ENCODE measurements at places on chromosomes 13 and 19. TPM values are rescaled to one million over a fixed set of nuclear protein-coding genes. Genes with fewer than 3 reads are reported as not detected.

- DNase-seq, result no peak
These were observed 30.1 kb downstream of the SIGLEC7 start for GRCh38 chr19:51172223-51172622.

- DNase-seq, result no peak
These were observed 13.7 kb downstream of the F2RL3 start for GRCh38 chr19:16902545-16902944.

DNA sequence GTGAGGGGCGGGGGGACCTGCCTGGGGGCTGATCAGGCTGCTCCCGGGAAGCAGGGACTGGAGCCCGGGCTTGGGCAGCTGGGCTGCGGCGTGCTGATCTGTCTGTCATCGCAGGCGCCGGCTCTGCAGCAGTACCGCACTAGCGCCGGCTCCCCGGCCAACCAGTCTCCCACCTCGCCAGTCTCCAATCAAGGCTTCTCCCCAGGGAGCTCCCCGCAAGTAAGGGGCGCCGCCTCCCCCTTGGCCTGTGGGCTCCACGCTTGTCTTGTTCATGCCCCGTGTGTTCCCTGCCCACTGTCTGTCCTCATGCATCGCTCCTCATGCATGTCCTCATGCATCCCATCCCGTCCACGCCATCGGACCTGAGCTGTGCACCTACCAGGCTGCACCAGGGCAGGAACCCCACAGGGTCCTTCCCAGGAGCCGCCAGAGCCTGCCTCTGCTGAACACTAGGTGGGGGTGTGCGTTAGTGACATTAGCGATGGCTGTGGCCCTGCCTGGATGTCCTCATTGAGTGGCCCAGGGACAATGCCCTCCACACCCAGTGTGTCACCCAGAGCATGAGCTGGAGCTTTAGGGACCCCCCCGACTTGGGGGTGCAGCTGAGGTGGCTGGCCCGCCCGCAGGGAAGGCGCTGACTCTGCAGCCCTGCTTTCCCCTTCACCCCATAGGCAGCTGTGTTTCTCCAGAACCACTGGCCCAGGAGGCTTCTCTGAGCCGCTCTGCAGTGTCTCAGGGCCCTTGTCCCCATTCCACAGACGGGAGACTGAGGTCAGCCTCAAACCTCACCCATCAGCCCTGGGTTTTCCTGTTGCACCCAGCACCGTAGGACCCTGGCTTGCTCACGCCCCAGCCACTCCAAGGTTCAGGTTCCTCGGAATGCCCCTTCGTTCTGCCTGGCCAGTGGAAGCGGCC lies 19.5 kb downstream of the COMP start:
- DNase-seq, result no peak

GRCh38 chr19:49150106-49150943 lies 4.9 kb downstream of the HRC start:
- peak; percentile 90 for DNase-seq

GRCh38 chr13:104847922-104848321 lies 1687.5 kb downstream of the EFNB2 start:
- no peak for DNase-seq

DNA sequence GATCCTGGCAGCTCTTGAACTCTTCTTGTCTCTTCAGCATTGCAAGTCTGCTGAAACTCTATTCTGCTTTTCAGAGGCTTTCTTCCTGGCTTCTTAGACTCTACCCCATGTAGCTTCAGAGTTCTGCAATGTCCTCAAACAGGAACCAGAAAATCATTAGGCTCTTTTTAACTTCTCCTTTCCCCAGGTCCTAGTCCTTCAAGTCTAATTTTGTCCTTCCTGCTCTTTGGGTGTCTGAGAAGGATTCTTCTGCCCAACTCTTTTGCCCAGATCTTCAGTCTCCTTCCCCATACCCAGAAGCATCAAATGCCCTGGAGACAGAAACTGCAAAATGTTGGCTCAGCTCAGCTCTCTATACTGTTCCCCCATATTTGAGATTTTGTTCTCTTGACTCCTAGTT lies 50.0 kb upstream of the CALM3 start:
- no peak for DNase-seq

DNA sequence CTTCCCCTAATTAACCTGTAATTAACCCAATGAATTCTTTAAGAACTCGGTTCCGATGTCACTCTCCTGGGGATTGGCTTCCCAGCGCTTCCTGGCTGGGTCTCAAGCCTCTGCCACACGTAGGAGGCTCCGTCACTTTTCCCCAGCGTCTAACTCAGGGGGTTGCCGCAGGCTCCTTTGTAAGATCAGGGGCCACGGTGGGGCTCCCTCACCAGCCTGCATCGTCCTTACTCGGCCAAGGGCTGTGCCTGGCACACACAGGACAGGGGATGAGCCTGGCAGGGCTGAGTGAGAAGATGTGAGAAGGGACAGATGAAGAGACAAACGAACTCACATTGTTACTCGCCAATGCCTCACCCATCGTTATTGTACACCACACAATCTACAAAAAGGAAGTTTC lies 20.9 kb upstream of the ATP11A start:
- no peak for DNase-seq

GRCh38 chr19:38135150-38135998 lies 88.6 kb downstream of the DPF1 start:
- DNase-seq, result no peak

- DNase-seq, result peak; percentile 83
These were observed 18.5 kb downstream of the TMED1 start for GRCh38 chr19:10817291-10818038.

GRCh38 chr13:109977212-109977968 lies 191.0 kb upstream of the IRS2 start:
- no peak for DNase-seq

GRCh38 chr19:12967907-12968306 lies 1.5 kb upstream of the DAND5 start:
- no peak for DNase-seq

DNA sequence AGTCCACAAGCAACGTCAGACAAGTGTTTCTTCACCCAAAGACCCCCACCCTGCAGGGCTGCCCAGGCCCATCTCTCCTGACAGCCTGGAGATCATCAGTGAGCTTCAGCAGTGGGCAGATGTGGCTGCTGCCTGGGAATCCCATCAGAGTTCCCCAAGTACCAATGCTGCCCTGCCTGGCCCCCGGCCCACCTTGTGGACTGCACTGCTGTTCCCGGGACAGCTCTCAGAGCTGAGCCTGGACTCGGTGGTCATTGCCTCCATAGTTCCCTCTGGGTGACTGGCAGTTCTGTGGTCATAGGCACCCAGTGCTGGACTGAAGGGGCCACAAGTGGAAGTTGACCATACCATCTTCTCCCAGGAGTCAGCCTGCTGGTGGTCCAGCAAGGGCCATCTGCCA lies 24.5 kb upstream of the ZNF492 start:
- DNase-seq, result no peak

DNA sequence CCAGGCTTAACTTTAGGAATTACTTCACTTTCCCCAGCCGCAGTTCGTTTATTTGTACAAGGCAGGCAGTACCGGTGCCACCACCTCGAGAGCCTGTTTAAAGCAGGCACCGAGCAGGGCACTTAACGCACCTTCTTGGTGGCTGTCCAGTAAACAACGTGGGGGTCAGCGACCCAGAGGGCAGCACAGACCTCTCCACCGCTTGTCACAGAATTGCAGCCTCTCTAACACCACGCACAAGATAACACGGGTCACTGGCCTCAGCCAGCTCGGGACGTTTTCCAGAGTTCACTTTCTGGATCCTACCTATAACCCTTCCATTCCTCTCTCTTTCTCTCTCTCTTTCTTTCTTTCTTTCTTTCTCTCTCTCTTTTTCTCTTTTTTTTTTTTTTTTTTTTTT lies 16.8 kb upstream of the ELAVL1 start:
- DNase-seq, result no peak

DNA sequence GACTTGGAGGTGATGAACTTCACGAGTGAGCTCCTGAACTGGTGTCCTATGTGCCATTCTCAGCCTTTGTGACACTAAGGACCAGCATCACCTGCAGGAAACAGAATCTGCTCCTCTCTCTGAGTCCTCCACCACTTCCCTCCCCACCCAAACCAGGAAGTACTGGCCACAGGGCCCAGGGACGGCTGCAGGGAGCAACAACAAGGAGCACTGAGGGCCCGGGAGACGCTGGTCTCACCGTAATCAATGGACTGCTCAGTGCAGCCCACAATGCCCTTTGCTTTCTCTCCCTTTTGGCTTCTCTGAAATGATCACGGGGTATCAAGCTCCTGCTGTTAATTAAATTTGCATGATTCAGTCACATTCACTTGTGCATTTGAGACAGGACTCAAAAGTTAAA lies 18.6 kb downstream of the PEPD start:
- no peak for DNase-seq

The IGFL1 gene
- total RNA-seq, result not detected

The LGALS14 gene
- not detected for total RNA-seq

The CEACAM6 gene
- 0.17 TPM for total RNA-seq

The ZNF460 gene
- 54.0 TPM for total RNA-seq

The AP1M2 gene
- not detected for total RNA-seq
